T-helper 22 cell (primary cell): ENCODE measurements at places on chromosomes 2 and 18.

GRCh38 chr18:834082-834720, 22.2 kb upstream of the YES1 start:
- no peak for DNase-seq

DNA sequence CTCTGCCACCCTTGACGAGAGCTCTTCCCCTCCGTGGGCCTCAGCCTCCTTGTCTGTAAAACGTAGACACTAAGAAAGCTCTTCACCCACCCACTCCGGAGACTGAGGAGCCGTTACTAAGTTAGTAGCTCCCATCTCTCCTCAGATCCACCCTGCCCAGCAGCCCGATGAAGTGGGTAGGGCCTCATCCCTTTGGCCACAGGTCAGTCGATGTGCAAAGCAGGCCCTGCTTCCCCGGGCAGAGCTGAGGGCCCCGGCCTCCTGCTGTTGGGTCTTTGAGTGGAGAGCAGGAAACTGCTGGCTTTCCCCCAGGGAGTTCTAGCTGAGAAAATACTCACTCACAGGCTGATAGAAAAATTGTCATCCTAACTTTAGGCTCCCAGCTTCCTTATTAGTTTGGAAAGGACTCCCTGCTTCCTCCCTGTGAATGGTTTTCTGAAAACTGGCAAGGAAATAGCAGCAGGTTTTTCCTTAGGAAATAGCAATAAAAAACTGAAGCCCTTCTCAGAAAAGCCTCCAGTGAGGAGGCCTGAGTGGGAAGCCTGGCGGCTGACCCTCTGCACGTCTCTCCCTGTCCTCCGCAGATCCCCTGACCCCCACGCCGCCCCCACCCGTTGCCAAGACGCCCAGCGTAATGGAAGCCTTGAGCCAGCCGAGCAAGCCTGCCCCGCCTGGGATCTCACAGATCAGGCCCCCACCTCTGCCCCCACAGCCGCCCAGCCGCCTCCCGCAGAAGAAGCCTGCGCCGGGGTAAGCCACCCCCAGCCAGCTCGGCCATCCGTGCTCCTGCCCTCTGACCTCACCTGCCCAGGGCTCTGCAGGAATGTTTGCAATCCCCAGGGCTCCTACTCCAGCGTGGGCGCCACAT, 30.2 kb downstream of the ITGB1BP1 start:
- DNase-seq = no peak

DNA sequence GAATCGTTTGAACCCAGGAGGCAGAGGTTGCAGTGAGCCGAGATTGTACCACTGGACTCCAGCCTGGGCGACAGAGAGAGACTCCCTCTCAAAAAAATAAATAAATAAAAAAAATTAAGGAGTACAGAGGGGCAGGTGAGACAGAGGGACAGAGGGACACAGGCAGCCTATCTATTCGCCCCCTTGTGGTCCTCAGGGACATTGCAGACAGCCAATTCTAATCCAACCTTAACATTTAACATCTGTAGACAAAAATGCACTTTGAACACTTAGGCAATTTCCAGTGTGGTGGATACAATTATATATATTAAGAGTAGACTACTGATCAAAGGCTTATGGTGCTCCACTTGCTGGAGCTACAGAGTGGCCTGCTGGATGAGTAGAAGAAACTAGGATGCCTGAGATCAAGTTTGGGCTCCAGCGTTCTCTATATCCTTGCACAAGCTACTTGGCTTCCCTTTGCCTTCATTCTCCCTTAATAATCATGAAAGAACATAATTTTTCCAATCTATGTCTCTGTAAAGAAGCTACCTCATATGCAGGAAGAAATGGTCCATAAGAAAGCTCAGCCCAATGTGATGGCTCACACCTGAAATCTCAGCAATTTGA, 8.2 kb upstream of the SMARCAL1 start:
- DNase-seq = peak; percentile 4

DNA sequence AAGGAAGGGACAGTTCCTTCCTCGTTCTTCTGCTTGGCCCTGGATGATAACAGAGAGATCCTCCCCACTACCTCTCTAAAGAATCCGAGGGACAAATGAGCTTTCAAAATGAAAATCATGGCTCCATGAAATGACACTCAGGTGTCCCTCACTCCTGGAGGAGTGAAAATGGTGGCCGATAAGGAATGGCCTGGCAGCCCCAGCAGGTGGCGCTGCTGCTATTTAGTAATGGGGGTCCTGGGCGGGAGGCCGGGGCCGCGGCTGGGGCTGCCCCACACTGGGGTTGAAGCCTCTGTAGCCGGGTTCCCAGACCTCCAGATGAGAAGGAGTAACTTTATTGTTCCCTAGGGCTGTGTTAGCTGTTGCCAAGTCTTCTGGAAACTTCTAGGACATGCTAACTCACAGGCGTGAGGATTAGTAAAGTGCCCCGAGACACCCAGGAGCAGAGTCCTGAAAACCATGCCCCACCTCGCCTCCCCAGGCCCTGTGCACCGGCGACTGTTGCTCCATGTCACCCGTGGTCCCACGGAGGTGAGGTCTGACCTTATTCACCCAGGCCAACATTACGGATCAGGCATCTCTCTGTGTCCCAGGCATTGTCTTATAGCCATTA, 138.0 kb downstream of the CTIF start:
- DNase-seq = peak; percentile 10

DNA sequence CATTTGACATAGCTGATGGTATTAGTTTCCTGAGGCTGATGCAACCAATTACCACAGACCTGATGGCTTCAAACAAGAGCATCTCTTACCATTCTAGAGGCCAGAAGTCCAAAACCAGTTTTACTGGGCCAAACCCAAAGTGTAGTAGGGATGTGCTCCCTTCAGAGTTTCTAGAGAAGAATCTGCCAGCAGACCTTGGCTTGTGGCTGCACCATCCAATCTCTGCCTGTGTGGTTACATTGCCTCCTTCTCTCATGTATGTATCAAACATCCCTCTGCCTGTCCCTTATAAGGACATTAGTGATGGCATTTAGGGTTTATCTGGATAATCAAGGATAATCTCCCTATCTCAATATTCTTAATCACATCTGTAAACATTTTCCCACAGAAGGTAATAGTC, 4.5 kb upstream of the SNRNP27 start:
- no peak for DNase-seq

DNA sequence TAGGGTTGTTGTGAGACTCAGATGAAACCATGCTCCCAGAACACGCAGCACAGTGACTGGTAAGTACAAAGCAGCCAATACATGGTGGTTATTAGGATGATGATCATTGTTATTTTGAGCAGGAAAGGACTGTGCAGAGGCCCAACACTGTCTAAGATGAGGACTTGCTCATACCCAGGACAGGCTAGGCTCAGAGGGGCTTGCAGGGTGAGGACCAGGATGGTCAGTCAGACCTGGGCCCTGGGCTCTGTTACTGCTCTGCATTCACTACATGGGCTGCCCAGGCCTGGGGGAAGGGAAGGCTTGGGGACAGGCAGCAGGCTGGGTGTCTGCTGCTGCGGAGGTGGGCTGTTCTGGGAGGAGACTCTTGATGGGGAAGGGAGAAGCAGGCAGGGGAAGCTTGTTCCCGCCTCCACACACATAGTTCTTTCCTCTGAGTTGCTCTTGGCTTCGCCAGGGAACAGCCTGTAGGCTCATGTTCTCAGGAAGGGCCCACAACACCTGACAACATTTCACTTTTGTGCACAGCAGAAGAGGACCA, 17.5 kb downstream of the CAPN13 start:
- no peak for DNase-seq

DNA sequence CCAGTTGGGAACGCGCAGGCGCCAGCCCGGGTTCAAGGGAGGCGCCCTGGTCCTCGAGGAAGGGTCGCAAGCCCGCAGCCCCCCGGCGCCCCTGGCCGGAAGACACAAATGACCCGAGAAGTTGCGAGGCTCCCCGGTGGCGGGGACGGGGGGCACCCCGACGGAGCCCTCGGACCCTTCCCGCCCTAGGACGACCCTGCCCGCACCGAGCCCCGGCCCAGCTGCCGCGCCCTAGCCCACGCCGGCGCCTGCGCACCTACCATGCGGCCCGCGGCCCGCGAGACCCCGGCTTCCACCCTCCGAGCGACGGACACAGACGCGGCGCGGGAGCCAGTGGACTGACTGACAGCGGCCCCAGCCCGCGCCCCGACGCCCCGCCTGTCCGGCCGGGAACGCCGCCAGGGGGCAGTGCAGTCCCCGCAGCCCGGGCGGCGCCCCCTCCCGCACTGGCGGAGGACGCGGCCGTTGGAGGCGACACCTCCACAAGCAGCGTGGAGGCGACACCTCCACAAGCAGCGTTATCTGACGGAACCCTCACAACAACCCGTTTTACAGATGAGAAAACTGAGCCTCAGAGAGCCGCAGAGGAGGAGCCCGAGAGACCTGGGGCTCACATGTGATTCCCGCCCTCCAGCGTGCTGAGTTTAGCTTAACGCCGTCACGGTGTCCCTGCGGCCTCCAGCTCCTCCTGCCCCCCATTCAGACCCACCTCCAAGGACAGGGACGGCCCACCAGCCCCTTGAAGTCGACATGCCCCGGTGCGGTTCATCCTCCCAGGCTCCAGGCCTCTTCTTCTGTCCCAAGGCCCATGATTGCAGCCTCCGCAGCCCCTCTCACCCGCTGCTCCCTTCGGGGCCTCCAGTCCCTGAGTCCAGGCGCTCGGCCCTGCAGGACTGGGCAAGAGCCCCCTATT, at the start of gene NMUR1:
NMUR1 (minus strand) TSS at position 347 of the 913 bp plus-strand sequence; CDS start at position 263, 84 bp downstream.
- DNase-seq = peak; percentile 33

- DNase-seq = no peak
Observed at GRCh38 chr2:169997140-169997887, 170.1 kb downstream of the UBR3 start.

DNA sequence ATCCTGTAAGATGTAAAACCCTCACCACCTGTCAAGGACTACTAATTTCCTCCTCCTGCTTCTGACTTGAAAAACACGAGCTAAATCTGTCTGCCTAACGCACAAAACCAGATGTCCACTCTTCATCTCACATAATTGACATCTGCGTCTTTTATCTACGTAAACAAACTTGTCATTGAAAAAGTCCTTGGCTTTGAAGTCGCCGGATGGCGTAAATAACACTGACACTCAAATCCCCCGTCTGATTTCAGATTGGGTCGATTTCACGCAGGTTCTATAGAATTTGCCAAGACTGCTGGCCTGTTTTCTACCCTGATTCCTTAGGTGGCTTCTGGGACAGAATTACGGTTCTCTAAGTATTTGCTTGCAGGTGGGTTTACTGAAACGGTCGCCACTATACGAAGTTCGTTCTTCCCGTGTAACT, 539 bp upstream of the MOB4 start:
- no peak for DNase-seq

- DNase-seq = no peak
Observed at GRCh38 chr2:96404446-96405373, 69.1 kb downstream of the NCAPH start.
